ENCODE measurements at places on chromosomes 5 and 9.

DNA sequence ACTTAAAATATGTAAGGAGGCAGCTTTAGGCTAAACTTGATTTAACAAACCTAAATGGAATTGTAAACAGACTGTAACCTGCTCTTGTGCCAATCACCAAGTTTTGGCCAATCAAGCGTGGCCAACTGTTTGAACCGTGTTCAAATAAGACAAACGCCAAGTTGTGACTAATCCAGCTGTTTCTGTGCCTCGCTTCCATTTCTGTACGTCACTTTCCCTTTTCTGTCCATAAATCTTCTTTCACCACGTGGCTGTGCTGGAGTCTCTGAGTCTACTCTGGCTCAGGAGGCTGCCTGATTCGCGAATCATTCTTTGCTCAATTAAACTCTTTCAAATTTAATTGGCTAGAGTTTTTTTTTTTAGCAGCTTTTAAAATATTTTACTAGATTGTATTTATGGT, 71.3 kb downstream of the LIX1 start:
- no peak for DNase-seq

GRCh38 chr5:427415-428087, 15.4 kb upstream of the EXOC3 start:
- no peak for DNase-seq

- DNase-seq: no peak
Measured at GRCh38 chr5:170479484-170479883, 24.3 kb upstream of the KCNIP1 start.

DNA sequence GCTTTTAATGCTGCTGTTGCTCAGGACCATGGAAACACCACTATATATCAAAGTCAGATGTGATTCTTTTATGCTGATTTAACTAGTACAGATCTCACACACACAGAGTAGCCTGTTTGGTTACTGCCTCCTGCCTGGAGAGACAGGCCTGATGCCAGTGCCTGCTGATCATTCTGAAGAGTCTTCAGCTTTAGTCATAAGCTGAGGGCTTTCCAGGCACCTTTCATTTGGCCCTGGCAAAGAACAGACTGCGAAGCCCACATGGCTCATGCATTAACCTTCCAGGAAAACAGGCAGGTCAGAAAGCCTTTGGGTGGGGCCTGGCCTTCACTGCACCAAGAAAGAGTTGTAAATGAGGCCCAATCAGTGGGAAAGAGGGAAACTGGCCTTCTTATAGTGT, 144.7 kb downstream of the SAXO1 start:
- no peak for DNase-seq

GRCh38 chr9:127495884-127496555, 44.7 kb downstream of the LRSAM1 start:
- DNase-seq: no peak

DNA sequence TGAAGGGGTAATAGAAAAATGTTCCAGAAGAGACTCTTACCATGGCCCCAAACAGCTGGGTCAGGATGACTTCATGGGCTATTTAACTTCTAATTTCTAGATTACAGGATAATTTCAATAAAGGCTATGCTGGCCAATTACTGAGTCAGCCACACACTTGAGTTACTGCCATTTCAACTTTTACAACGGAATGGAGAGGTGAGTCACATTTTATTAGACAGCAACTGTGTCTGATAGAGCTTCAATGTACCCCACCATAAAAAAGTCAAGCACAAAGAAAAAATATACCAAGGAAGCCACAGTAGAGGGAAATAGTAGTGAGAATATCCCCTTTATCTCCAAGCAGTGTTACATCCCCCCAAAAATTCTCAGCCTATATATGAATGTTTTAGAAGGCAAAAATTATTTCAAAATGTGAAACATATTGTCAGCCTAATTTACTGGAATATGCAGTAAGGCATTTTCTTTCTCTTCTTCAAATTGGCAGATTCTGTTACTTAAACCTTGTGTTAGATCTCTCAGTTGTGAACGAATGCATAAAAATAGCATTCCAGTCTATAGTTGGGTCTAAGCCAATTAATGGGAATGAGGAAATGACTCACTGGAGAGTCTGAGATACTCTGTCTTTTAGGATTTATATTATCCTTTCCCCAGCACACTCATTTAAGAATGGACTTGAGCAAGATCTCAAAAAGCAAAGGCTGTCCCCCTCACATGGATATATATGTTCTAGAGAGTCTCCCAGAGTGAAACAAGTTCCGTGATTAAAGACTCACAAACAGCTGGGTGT, 47.1 kb upstream of the RAI14 start:
- DNase-seq: no peak

DNA sequence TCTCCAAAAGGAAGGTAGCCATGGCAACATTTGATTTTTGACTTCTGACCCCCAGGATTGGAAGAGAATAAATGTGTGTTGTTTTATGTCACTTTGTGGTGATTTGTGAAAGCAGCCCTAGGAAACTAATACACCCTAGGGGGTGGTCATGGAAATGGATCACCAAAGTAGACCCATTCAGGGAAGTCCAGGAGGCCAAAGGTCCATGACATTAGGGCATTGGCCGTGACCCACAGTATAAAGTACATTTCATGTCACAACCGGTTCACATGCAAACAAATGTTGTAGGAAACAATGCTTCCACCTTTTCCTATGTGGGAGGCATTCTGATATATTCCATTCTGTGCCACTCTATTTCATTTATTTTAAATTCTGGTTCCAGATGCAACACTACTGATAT, 128.4 kb downstream of the ADAMTS12 start:
- no peak for DNase-seq

GRCh38 chr5:87581661-87582060, 168.9 kb upstream of the CCNH start:
- DNase-seq: no peak

GRCh38 chr5:163916376-163916775, 411.0 kb downstream of the MAT2B start:
- no peak for DNase-seq

- DNase-seq: no peak
Measured at GRCh38 chr9:35862328-35862727, 7.9 kb downstream of the OR13J1 start.

- peak; percentile 75 for DNase-seq
Measured at GRCh38 chr9:127869310-127870152, 7.9 kb downstream of the AK1 start.

DNA sequence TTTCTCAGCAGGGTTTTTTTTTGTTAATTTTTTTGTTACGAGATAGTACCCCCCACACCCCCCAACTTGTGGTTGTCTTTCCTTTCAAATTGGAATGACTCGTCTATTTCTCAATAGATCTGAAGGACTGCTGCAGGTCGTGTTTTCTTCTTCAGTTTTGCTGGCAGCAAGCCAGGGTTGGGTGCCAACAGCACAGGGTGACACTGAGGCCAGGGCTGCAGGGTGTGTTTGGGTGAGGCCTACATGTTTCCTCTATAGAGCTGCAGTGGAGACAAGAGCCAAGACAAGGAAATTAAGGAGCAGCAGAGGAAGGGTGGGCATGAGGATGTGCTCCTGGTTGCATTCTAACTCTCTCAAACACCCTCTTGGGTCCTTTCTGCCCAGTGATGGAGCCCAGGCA, 52.2 kb downstream of the NXNL2 start:
- no peak for DNase-seq

DNA sequence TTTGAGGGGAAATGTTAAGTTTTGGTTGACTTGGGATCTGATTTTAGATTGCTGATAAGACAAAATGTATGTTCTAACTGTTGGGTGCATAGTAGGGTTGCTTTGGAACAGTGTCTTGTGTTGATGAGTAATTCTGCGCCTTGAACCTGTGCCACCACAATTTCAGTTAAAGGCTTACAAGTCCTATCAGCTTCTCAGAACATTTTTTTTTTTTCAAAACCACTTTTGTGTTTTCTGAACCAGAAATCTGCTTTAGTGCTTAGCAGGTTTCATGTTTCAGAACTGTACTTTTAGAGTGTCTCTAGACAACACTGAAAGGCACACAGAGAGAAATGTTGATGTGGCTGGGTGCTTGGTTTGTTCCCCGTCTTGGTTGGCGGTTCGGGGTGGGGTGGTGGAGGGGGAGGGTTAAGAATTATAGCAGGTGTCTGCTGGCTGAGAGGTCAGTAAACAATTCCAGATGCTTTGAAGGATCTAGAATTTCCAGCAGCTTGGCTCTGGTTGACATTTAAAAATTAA, 84.6 kb downstream of the ANKRD55 start:
- DNase-seq: peak; percentile 17

DNA sequence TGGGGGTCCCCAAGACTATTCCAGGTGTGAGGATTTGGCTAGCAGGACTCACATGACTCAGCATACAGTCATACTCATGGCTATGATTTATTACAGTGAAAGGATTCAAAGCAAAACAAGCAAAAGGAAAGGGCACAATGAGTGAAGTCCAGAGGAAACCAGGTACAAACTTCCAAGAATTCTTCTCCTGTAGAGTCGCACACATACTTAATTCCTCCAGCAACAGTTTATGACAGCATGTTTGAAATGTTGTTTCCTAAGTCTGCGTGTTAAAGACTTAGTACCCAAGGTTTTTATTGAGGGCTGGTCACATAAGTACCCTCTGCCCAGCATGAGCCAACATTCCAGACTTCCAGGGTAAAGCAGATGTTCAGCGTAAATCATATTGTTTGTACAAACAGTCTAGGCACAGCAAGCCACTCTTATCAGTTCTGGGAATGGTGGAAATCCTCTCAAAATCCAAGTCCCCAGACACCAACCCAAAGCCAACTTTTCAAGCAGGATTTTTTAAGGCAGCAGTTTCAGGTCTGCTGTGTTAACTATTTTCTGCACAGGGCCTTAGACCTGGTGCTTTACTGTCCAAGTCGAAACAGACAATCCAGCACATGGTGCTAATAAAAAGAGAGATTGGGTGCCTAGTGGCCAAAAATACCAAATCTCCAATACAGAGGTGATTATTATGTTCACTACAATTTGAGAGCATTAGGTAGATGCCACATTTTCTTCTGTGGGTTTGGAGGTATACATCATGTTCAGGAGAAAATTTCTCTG, 18.6 kb upstream of the RICTOR start:
- no peak for DNase-seq
